ENCODE measurements at places on chromosomes 4 and X. TPM values are rescaled to one million over a fixed set of nuclear protein-coding genes. Genes with fewer than 3 reads are reported as not detected.

DNA sequence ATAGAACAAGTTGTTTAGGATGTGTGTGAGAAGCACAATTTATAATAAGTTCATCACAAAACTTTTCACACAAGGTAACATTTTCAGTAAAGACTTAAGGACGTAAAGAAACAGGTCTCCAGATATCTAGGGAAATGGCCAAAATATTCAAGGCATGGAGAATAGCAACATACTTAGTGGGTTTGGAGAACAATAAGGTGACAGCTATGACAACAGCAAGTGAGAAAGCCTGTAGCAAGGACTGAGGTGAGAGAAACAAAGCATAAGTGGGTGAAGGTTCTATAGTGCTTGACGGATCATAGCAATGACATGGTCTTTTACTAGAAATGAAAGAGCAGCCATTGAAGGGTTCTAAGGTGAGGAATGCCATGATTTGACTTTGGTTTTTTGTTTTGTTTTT is 1337.3 kb downstream of the PCDH18 start:
- no peak for DNase-seq

GRCh38 chr4:152843481-152844090 is 63.8 kb downstream of the ARFIP1 start:
- no peak for DNase-seq

DNA sequence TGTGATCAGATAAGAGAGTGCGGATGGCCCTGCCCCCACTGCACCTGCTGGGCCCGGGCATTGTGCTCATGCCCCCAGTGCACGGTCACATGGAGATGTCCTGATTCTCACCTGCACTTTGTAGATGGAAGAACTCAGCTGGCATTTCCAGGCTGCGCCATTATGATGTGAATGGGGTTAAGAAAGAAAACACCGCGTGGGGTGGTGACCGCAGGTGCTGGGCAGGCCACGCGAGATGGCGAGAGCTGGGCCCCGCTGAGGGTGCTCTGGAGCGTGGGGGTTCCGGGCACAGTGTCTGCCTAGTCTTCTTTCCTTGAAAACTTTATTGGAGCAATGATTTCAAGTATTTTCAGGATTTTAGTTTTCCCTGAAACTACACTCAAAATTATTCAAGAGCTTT is 17.8 kb upstream of the HGFAC start:
- DNase-seq: no peak

H2BW2 gene
- total RNA-seq: not detected

DNA sequence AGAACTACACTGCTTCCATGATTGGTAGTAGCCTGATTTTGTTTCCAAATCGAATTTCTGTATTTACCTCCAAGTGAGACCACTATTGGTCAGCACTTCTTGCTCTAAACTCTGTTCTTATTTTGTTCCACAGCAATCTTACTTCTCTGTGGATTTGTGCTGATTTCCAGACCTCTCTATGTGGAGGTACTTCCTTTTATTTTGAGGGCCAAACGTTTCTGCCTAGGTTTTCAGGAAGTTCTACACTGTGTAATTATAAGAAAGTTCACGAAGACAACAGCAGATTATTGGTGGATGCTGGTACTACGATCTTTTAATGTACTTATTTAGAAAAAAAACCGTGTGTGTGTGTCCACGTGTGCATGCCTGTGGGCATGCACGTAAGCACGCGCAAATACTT is 46.7 kb downstream of the DTHD1 start:
- DNase-seq: no peak

CPZ gene
- 0.64 TPM for total RNA-seq

HS3ST1 gene
- total RNA-seq: 0.87 TPM

CPXCR1 gene
- not detected for total RNA-seq

DNA sequence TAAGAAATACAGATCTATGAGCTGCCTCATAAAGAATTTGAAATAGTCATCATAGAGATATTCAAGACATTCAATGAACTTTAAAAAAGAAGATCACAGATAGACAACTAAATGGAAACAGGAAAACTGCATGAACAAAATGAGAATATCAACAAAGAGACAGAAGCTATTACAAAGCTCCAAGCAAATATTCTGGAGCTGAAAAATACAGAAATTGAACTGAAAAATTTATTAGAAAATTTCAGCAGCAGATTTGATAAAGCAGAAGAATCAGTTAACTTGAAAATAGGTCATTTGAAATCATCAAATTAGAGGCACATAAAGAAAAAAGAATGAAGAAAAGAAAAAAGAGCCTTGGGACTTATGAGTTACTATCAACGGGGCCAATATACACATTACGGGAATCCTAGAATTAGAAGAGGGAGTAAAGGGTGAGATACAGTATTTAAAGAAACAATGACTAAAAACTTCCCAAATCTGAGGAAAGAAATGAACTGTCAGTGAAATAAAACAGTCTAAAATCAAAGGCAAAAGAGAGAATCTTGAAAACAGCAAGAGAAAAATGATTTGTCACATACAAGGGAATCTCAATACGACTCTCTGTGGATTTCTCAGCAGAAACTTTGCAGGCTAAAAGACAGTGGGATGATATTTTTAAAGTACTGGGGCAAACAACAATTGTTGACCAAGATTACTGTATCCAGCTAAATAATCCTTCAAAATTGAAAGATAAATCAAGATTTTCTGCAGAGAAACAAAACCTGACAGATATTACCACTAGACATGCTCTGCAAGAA is 641.6 kb downstream of the ANKRD50 start:
- no peak for DNase-seq

DNA sequence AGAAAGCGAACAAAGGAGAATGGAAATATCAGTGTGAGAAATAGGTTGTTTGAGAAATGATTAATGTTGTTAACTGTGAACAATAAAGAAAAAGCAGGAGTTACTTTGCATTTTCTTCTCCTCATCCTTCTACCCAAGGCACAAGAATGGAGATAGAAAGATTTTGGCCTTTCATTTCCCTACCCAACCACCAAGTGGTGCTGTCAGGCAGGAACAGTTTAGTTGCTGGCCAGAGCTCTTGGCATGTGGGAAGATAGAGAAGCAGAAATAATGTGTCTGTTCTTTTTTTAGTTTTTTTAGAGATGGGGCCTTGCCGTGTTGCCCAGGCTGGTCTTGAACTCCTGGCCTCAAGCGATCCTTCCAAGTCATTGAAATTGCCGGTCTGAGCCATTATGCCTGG is 12.8 kb downstream of the HOPX start:
- DNase-seq: no peak

GRCh38 chr4:142777045-142777743 is 68.9 kb downstream of the INPP4B start:
- DNase-seq: no peak

DNA sequence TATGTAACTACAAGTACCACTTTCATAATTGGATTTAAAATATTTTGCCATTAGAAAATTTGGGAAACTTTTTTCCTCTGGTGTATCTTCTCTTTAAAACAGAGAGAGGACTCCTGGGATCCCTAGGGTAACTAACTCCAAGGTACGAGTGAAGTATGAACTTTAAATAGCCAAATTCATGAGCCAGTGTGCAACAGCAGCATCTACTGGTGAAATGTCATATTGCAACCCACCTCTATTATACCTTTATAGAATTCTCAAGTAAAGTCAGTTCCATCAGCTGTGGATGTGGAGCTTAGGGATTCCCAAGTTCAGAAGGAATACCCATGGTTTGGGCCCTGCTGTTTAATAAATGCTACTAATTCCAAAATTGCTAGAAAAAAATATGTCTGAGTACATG is 282.7 kb upstream of the TAPT1 start:
- DNase-seq: no peak

DNA sequence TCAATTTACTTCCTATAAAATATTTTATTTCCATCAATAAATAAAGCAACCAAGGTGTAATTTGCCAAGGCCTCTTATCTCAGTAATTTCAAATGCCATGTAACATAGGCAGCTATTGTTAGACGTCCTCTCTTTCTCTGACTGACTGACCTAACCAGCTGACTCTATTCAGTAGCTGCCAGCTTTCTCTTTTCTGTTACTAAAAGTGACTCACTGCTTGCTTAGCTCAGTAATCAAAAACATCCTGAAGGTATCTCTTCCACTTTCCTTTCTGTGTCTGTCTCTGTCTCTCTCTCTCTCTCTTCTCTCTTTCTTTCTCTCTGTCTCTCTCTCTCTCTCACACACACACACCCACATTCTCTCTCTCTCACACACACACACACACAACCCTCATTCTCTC is 134.2 kb downstream of the SPOCK3 start:
- peak; percentile 34 for DNase-seq

GRCh38 chr4:82648356-82648755 is 86.6 kb upstream of the TMEM150C start:
- DNase-seq: no peak

ZNF711 gene
- total RNA-seq: 1.4 TPM

DNA sequence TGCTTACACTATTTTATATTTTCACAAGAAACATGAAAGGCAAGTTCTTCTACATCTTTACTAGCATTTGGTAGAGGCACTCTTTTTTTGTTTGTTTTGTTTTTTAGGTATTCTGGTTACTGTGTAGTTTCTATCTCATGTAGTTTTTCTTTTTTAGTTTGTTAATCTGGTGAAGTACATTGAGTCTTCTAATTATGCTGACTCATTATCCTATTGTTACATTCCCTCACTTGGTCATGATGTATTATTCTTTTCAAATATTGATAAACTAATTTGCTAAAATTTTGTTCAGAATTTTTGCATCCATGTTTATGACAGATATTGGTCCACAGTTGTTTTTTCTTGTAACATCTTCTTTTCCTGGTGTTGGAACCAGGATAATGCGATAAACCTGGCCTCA is 4.7 kb downstream of the GK2 start:
- DNase-seq: no peak

SRPK3 gene
- total RNA-seq: not detected

NLGN4X gene
- 2.2 TPM for total RNA-seq

DNA sequence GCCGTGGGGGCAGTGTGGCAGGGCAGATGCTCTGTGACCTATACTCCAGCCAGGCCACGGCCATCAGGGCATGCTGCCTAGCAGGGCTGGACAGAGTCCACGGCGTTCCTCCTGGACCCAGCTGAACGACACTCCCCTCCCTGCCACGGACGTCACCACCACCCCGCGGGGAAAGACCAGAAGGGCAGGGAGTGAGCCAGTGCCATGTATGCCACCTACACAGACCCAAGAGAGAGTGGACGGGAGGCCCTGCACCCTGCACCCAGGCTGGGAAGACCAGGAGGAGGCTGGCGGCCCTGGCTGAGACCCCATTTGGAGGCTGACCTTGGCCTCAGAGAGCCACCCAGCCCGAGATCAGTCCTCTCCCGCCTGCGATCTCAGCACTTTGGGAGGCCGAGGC is 101.9 kb downstream of the FAM53A start:
- DNase-seq: no peak
